ENCODE measurements at places on chromosomes 16 and 17.
A peak's percentile ranks its signal among the peaks of the same experiment; 100 is the strongest.

GRCh38 chr16:46897471-46897870 lies 13.3 kb downstream of the GPT2 start:
- DNase-seq: no peak

GRCh38 chr17:29046473-29046839 lies 3.5 kb downstream of the PIPOX start:
- DNase-seq: no peak

DNA sequence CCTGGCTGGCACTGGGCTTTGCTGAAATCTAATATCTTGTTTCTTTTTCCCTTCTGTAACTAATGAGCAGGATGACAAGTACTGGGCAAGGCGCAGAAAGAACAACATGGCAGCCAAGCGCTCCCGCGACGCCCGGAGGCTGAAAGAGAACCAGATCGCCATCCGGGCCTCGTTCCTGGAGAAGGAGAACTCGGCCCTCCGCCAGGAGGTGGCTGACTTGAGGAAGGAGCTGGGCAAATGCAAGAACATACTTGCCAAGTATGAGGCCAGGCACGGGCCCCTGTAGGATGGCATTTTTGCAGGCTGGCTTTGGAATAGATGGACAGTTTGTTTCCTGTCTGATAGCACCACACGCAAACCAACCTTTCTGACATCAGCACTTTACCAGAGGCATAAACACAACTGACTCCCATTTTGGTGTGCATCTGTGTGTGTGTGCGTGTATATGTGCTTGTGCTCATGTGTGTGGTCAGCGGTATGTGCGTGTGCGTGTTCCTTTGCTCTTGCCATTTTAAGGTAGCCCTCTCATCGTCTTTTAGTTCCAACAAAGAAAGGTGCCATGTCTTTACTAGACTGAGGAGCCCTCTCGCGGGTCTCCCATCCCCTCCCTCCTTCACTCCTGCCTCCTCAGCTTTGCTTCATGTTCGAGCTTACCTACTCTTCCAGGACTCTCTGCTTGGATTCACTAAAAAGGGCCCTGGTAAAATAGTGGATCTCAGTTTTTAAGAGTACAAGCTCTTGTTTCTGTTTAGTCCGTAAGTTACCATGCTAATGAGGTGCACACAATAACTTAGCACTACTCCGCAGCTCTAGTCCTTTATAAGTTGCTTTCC lies 56.0 kb downstream of the HLF start:
- no peak for DNase-seq

DNA sequence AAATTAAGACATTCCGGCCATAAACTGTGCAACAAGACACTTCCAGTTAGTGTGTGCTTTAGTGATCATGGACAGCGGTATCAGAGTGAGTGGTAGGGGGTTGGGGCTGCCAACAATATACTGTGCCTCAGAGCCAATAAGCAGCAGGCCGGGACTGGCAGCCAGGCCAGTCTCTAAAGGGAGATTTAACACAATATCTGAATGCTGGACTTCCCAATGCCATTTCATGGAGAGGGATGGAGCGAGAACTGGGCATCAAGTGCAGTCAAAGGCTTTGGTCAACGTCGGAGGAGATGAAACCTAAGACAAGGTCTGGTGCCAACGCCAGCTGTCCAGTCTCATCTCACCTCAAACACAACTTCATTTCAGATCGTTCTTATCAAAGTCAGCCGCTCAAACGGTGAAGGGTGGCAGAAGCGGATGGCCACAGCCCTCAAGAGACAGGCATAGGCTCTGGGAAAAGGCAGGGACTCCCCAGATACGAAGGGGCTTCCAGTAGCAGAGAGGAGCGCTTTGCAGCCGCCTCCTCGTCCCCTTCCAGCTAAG lies 935 bp downstream of the USP32 start:
- peak; percentile 62 for DNase-seq

DNA sequence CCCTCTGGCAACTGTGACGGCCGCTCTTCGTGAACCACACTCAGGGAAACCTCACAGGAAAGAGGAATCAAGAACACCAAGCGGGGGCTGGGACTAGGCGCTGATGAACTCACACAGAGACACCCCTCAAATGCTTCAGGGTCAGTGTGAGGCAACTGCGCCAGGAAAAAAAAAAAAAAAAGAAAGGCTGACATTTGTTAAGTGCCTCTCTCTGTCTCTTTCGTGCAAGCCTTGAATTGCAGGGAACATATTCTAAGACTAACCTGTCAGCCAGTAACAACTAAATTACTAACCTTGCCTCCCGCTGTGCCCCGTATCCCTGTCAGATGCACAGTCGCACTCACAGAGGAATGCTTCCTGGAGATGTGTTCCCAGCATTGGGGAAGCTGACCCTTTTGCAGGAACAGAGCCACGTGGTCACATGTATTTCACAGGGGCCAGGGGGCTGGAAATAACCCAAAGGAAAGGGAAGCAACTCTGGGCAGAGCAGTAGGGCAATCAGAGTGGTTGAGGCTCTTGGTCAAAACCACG lies 247.8 kb downstream of the XYLT1 start:
- DNase-seq: no peak
